ENCODE measurements at places on chromosomes 5 and 9. TPM values are rescaled to one million over a fixed set of nuclear protein-coding genes. Genes with fewer than 3 reads are reported as not detected.

The PPIC gene
- total RNA-seq = 38.7 TPM

- DNase-seq = no peak
Observed at GRCh38 chr9:106600955-106601560, 261.9 kb upstream of the ZNF462 start.

- DNase-seq = no peak
Observed at GRCh38 chr5:176481711-176482110, 33.5 kb downstream of the FAF2 start.

GRCh38 chr9:127283917-127284497 lies 19.4 kb downstream of the GARNL3 start:
- DNase-seq = peak; percentile 19

The ARL14EPL gene
- total RNA-seq = not detected

DNA sequence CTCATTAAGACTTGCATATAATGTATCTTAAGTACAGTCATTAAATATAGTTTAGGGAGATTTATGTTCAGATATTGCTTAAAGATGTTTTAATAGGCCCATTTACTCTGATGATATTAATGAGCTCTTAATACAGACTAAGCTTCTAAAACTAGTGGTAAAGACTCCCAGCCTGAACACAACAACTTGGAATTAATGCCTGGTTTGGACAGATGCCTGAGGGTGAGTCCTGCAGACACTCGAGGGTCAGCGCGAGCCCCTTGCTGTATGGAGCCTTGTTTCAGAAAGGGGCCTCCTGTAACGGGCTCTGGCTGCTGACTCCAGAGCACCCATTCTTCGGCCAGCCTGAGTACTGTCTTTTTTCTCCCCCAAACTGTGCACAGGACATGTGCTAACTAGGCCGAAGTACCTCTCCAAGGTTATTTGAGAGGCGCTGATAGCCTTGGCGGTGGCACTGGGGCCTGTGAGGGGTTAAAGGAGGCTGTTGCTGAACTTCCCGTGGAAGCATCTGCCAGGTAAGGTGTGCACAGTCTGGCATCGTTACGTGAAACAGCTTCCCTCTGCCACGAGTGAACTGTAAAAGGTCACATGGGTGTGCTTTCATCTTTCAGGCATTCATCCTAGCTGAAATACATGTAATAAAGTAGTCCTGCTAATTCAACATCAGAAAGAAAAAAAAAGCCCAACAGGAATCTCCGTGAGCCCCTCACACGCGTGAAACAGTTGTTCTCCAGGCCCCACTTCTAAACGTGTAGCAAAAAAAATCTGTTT lies 113.4 kb downstream of the MVB12B start:
- DNase-seq = no peak

DNA sequence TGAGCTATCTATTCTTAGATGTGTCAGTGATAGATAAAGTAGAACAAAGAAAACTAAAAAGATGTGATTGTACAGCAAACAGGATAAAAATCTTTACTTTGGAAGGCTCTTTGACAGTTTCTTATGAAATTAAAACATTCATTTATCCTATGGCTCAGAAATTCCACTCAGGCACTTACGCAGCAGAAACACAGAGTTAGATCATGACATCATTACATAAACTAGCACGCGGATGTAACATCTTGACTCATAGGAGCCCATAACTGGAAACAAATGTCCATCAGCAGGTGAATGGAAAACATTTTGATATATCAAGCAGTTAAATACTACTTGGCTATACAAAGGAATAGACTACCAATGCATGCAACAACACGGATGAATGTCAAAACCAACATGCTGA lies 45.3 kb downstream of the ICE1 start:
- DNase-seq = no peak

DNA sequence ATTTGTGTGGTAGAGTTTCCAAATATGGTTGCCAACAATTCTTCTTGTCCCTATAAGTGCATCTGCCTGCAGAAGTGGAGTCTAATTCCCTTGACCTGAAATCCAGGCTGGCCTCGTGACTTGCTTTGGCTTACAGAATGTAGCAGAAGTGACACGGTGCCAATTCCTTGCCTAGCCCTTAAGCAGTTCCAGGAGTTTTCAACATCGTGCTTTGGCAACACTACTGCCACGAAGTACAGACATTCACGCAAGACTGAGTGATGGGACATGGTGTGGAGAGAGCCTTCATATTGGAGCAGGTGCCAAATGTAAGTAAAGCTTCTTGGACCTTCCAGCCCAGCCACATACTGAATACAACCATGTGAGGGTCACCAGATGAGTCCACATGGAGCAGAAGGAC lies 92.9 kb upstream of the NEK6 start:
- DNase-seq = no peak

The SAP30L gene
- 39.2 TPM for total RNA-seq

The CCL21 gene
- not detected for total RNA-seq

DNA sequence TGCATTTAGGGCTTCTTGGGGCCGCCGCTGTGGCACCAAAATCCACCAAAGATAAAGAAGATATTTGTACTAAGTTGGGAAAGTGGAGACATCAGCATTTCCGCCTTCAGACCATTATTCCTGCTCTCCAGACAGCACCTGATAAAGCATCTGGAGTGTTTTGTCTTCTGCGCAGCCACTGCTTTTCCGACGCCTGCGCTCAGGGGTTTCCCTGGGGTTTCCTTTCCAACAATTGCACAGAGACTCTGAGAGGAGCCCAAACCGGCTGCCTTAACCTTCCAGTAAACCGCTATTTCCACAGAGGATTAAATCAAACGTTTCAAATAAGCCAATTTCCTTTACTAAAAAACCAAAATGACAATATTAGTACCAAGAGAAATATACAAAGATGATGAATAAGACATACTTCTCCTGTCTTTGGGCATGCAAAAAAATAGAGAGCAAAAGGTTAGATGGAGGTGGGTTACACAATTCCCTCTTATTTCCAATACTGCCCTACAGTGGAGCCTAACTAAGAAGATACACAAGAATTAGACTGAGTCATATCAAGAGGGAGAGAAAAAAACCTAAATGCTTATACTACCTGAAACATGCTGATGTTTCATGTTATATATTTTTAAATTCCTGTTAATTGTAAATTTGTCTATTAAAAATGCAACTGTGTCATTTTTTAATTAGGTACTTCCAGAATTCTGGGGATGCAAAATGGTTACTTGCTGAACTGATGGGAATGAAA lies 98.4 kb downstream of the MAPKAP1 start:
- no peak for DNase-seq

The COL23A1 gene
- total RNA-seq = 89.5 TPM

GRCh38 chr5:146878476-146879172 lies at the start of gene PPP2R2B:
Gene PPP2R2B (minus strand): TSS chr5:146878757.
- DNase-seq = peak; percentile 78

The SMU1 gene
- total RNA-seq = 26.6 TPM

All from MG63 (cell line).